Dermis microvascular lymphatic vessel endothelial cell (primary cell): ENCODE measurements at places on chromosomes 1 and 21.
A peak's percentile ranks its signal among the peaks of the same experiment; 100 is the strongest.

- DNase-seq = peak; percentile 9
Measured at GRCh38 chr1:118077331-118078045, 107.5 kb downstream of the SPAG17 start.

DNA sequence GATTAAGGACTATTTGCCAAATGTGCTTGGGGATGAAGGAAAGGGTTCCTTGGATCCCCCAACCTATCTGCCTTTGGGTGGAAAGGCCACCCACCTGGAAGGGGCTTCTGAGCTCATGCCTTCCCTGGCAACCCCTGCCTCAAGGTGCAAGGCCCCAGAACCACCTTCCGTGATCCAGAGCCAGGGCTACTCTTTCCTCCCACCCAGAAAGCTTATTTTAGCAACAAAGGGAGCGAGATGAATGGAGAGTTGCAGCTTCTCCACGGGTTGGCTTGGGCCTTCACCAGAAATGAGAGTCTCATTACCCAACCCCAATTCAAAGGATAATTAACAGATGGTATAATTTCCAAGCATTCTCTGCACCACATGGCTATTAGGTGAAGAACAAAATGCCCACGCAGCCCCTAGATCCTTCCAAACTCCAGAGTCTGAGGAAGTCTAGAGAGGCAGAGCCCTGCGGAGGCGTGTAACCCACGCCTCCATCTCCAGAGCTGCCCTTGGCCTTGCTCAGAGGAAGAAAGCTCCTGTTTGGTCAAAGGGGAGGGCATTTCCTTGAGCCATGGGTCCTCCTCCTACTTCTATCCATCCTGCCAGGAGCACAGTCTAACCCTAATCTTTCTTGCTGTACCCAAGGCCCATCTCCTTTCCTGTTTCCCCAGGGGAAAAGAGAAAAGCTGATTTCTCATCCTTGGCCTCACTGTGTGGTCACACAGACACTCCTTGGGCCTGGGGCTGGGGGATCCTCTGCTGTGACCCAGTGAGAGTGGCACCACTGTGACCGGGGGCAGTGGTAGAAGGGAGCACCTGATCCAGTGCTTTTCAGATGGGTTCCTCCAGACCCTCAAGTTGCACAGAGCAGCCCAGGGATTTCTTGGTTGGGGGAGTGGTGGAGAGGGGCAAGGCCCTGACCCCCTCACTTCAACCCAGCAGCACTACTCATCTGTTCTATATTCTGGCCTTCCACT is 1.7 kb upstream of the CELSR2 start:
- DNase-seq = no peak

DNA sequence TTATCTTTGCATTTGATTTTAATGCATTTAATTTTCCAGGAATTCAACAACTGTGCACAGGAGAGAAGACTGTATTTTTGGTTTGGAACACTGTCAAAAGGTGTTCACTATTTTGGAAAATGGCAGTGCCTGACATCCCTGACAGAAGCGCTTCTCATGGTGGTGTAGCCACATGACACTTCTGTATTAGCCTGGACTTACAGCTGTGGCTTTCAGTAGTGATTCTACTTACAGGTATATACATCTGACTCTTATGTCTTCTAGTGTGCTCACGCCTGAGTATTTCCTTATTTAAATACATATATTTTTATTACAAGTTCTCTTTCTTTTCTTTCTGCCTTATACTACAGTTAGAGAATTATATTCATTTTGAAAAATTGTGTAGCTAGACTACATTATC is 52.3 kb upstream of the C8B start:
- DNase-seq = no peak

- DNase-seq = no peak
Measured at GRCh38 chr1:182617014-182617429, 12.8 kb upstream of the RGS16 start.

DNA sequence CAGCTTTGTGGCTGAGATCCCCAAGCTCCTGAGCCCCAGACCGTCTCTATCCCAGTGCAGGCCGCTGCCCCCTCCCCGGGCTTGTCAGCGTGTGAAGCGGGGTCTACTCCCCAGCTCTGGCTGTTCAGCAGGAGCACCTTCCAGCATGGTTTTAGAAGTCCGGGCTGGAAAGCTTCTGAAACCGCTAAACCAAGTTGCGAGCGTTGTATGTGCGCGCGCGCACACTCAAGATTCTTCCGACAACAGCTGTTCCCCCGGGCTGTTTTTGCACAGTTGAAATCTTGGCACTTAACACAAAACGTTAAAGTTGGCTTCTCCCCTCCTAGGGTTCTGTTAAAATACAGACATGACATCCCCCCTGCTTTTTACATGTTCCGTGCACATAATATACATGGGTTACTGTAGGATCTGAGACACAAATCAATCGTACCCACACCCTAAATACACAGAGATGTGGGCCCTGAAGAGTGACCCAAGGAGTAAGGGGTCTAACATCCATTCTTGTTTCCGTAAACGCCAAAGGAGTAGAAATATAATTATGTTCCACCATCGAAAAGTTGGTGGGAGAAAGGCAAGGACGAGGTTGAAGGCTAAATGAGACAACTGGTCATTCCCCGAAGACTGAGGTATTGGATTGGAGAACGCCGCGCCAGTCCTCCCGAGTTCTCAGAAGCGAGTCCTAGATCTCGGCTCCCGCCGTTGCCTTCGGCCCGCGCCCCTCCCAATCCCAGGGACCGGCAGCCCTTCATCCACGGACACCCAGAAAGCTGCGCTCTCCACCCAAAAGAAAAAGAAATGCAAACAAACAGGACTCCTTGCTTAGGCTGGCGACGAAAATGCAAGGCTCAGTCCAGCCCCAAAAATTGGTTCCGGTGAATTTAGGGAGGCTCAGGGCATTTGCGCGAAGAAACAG is 1.3 kb downstream of the TBX15 start:
- DNase-seq = no peak

- no peak for DNase-seq
Measured at GRCh38 chr1:156553860-156554485, 18.4 kb downstream of the IQGAP3 start.

DNA sequence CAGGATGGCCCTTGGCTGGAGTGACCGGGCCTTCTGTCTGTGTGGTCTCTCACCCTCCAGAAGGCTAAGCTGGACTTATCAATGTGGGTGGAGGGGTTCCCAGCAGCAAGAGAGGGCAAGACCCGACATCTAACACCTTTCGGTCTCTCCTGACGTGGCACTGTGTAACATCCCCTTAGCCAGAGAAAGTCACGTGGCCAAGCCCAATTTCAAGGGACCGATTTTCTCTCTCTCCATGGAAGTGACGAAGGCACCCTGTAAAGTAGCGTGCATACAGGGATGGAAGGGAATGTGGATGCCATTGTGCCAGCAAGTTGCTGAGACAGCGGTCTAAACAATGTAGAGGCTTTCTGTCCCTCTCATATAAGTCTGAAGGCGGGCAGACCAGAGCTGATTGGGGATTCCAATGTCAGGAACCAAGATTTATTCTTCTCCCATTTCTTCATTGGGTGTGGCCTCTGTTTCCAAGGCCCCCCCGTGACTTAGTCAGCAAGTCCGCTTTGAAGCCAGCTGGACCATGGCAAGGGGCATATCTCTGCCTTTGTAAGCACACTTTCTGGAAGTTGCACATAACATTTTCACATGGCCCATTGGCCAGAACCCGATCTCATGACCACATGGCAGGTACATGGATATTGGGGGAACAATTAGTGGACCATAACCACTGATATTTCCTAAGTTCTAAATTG is 12.5 kb downstream of the MX1 start:
- DNase-seq = no peak

- DNase-seq = no peak
Measured at GRCh38 chr1:199515261-199515660, 512.2 kb upstream of the NR5A2 start.

DNA sequence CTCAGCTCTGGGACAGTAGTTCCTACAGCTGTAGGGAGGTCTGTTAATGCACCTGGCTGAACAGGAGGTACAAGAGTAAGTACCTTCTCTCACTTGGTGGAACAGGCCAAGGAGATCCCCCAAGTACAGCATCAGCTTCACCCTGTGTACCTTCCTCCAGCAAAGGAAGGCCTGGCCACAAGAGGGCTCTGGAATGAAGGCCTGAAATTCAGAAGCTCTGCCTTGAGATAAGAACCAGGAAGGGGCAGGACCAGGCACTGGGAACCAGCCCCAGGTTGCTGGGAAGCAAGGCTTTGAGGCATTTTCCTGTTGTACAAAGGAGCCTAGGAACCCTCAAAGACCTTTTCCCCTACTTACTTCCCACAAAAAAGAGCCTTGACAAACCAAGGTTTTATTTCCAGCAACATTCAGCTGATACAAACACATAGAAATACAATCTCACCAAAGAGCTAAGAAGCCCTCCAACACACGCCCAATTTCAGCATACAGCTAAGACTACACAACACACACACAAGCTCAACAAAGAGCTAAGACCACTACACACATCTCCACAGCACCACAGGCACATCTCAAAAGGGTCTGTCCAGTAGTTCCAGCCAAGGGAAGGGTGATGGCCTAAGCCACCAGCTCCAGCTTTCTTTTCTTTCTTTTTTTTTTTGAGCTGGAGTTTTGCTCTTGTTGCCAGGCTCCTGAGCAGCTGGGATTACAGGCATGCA is 23.5 kb downstream of the F11R start:
- peak; percentile 85 for DNase-seq

- DNase-seq = no peak
Measured at GRCh38 chr21:40723317-40723716, 123.6 kb downstream of the DSCAM start.

DNA sequence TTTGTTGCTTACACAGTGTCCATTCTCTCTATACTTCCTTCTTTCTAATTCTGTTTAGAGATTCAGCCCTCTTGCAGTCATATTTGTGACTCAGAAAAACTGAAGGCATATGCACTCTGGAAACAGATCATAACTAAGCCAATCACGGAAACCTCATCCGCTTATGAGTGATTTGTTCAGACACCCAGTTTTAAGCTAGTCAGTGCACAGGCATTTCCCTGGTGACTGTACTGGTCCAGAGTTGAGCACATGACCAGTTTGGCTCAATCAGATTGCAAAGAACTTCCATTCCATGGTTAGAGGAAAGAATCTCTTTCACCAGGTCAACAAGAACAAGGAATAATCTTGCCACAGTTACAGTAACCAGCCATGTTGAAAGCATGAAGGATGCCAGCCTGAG is 69.2 kb upstream of the SGIP1 start:
- DNase-seq = no peak
